ENCODE measurements at places on chromosomes 3 and 15.

- no peaks in the 10 kb centered on the region for H3K27me3 ChIP-seq
- no peaks in the 10 kb centered on the region for H3K4me1 ChIP-seq
- H3K4me3 ChIP-seq, result no peak overlapping the region
- DNase-seq, result no peak
- no peaks in the 10 kb centered on the region for H3K36me3 ChIP-seq
These were observed 93.7 kb upstream of the RGMA start for GRCh38 chr15:93182703-93183205.

- H3K4me1 ChIP-seq, result no peaks in the 10 kb centered on the region
- H3K36me3 ChIP-seq, result no peaks in the 10 kb centered on the region
- H3K4me3 ChIP-seq, result no peak overlapping the region
- no peak overlapping the region for H3K27ac ChIP-seq
These were observed 124.1 kb upstream of the GOLGA6L6 start for GRCh38 chr15:20665653-20666052.

DNA sequence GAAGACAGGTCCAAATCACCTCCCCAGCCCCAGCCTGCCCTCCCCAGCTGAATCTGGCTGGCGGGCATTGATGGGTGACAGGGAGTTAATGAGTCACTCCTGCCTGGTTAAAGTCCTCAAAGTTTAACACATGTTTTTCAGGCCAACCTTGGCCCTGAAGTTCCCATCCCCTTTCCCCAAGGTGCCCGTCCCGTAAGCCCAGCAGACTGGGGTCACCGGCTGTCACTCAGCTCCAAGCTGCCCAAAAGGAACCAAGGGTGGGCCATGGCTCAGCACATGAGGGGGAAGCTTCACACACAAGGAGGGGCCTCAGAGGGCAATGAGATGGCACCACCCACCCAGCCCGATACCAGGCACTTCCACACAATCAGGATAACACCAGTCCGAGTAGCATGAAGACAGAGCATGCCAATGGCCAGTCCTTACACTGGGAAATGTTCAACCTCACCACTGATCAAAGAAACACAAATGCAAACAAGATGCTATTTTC is 10.2 kb upstream of the KLF15 start:
- H3K27ac ChIP-seq, result no peak overlapping the region
- no peak for DNase-seq
- H3K4me3 ChIP-seq, result no peak overlapping the region
- H3K27me3 ChIP-seq, result peaks cover 5% of the 10 kb centered on the region
- no peaks in the 10 kb centered on the region for H3K4me1 ChIP-seq

DNA sequence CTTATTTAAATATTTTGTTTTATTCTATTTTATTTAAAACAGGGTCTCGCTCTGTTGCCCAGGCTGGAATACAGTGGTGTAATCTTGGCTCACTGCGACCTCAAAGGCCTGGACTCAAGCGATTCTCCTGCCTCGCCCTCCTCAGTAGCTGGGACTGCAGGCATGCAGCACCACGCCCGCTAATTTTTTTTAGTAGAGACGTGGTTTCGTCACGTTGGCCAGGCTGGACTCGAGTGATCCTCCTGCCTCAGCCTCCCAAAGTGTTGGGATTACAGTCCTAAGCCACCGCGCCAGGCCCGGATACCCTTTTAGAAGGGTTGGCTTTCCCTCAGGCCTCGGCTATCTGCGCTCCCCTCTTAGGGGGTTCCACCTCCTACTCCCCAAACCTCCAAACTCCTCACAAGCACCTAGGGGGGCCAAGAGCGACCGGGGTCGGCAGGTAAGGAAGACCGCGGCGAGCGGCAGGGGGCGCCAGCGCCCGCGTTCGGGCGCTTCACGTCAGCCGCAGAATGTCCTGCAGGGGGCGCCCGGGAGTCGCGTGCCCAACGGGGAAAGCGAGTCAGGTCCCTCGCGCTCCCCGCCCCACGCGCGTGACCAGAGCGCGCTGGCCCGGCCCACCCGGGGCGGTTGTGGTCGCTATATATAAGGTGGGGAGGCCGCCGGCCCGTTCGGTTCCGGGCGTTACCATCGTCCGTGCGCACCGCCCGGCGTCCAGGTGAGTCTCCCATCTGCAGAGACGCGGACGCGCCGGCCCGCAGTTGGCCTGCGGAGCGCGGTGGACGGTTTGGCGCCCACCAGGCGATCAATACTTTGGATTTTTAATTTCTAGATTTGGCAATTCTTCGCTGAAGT is 51.8 kb upstream of the GATM start:
- peak overlapping the region; percentile 20 for H3K4me3 ChIP-seq
- H3K36me3 ChIP-seq, result no peaks in the 10 kb centered on the region
- H3K27me3 ChIP-seq, result peaks cover 3% of the 10 kb centered on the region
- H3K27ac ChIP-seq, result no peak overlapping the region
- peak; percentile 87 for DNase-seq

GRCh38 chr3:172415323-172415722 is 32.9 kb downstream of the GHSR start:
- no peak overlapping the region for H3K27ac ChIP-seq
- peaks cover 26% of the 10 kb centered on the region for H3K27me3 ChIP-seq
- H3K4me1 ChIP-seq, result no peaks in the 10 kb centered on the region

Data from activated CD4-positive, alpha-beta memory T cell treated with anti-CD3 and anti-CD28 coated beads for 36 hours (primary cell).